ENCODE measurements at places on chromosomes 4 and X.

- DNase-seq, result no peak
Observed at GRCh38 chr4:131721883-131722282, 1427.2 kb upstream of the PCDH10 start.

GRCh38 chrX:43976205-43976604 is 3.0 kb upstream of the NDP start:
- no peak for DNase-seq

DNA sequence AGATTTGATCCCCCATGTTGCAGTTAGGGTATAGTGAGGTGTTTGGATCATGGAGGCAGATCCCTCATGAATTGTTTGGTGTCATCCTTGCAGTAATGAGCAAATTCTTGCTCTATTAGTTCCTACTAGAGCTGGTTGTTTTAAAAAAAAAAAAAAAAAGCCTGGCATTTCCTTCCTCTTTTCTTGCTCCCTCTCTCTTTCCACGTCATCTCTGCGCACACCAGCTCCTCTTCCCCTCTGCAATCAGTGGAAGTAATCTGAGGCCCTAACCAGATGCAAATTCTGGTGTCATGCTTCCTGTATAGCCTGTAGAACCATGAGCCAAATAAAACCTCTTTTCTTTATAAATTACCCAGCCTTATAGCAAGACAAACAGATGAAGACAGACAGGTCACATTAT is 24.5 kb downstream of the WDR17 start:
- peak; percentile 3 for DNase-seq

- no peak for DNase-seq
Observed at GRCh38 chrX:139734996-139735395, 27.0 kb upstream of the MCF2 start.

DNA sequence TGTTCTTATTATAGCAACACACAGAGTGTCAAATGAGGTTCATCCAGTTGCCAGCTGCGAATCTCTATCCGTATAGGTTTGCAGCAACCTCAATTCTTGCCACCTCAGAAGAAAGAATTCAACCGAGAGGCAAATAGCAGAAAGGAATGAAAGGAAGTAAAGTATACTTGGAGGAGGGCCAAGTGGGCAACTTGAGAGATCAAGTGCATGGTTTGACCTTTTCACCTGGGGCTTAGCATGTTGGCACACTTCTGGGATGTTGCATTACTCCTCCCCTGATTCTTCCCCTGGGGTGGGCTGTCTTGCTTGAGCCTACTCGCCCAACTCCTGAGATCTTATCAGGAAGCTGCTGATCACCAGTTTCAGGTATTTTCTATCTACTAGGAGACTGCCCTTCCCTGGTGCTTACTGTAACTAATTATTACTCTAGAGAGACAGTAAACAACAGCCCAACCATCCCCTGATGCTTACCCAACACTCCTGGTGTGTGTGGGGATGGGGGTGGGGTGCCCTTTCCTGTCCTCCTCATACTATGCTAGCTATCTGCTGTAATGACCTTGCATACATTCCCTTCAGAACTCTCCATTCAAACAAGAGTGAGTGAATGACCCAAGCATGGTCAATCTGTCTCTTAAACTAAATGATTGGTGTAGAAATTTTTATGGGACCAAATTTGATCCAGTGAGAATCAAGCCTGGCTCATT is 7.3 kb upstream of the TMEM33 start:
- DNase-seq, result no peak

DNA sequence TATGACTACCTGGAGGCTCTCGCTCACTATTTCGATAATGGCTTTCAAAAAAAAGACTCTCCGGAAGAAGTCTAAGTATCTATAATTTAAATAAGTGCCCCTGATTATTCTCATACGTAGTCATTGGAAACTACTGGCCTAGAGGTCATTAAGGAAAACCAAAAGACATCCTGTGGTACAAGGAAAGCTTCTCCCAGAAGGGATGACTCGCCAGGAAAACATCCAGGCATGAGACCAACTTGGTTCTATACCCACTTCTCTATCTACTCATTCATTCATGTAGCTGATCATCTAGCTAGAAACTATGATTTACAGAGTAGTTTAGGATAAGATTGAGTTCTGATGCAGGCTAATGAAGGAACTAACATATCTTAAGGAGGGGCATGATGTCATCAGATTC is 37.7 kb downstream of the SOX3 start:
- no peak for DNase-seq

DNA sequence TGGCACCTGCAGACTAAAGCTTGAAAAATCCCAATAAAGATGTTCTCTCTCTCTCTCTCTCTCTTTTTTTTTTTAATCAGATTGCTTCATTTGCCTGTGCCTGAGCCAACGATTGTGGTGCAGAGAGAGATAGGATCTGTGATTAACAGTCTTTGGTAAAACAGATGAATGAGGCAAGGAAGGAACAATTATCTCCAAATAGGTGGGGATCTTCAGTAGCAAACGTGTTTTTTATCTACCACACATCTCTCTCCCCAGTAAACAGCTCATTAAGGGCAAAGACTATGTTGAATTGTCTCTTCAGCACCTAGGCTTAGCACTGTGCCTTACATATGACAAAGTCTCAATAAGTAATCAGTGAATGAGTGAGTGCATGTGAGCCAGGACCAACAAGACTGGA is 96.3 kb downstream of the SMIM20 start:
- DNase-seq, result no peak

GRCh38 chr4:143156853-143157252 is 27.9 kb upstream of the USP38 start:
- no peak for DNase-seq

DNA sequence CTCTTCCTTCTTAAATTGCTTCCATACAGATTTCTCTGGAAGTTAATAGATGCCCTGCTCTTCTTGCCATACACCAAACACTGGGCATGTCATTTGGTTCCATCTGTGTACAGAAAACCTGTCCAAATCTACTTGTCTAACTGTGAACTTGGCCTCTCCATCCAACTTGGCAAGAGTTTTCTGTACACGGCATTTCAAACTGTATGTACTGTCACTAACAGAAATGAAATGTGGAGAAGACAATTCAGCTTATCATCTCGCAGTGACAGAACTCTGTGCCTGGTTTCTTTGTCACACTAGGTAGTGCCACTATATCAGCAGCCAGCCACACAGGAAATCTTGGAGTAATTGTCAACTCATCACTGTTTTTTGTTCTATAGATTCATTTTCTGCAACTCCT is 58.2 kb downstream of the CXXC4 start:
- no peak for DNase-seq

- DNase-seq, result no peak
Observed at GRCh38 chr4:77418333-77418732, 187.3 kb upstream of the CXCL13 start.

GRCh38 chr4:87601361-87601760 is 7.0 kb upstream of the DSPP start:
- no peak for DNase-seq

GRCh38 chrX:63930140-63930539 is 145.1 kb upstream of the ARHGEF9 start:
- no peak for DNase-seq

DNA sequence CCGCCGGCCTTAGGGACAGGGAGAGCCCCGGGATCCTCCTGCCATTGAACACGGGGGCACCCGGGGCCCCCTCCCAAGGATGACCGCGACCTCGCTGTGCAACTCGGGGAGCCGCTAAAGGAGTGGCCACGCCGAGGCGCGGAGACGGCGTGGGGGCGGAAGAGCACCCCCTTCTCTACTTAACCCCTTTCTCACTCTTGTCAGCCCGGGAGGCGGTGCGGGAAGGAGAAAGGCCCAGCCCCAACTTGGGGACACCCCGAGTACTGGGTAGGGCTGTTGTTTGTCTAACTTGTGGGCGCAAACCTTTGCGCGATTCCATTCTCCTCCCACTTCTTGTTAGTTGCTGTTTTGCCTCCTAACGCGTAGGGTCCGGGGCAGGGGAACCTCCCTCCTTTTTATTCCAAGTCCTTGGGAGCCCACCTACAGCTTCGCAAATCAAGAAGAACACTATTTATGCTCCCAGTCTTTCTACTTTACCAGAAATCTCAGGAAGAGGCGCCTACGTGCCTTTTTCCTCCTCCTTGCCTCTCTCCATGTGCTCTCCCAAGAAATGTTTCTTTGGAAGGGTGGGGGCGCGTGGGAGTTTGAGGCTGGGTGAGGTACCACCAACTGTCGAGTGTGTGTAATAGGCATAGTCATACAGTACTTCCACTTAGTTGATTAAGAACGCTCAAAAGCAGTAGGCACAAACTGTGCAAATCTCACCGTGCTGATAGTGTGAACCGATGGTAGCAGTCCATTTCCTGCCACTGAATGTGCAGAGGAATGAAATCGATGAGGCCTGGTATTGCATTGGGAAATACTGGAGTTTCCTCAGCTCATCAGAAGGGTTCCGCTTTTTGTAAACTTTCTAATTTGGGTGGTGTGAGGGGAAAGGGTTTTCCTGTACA is 813 bp downstream of the DIAPH2 start:
- DNase-seq, result peak; percentile 8

GRCh38 chrX:2325076-2325784 is 175.5 kb downstream of the DHRSX start:
- peak; percentile 75 for DNase-seq

DNA sequence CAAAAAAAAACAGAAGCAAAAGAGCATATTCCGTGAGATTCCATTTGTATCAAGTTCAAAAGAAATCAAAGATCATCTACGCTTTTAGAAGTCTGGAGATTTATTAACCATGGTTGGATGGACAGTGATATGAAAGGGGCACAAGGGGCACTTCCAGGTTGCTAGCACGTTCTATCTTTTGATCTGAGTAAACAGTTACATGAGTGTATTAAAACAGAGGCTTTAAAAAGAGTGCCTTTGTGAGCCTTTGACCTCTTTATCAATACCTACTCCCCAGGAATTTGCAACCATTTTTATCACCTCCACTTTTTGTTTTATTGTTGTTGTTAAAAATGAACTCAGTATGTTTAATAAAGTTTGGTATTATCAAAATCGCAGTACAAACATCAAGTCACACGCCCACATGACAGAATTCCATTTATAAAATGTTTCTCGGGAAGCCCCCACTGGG is 72.4 kb upstream of the UCP1 start:
- DNase-seq, result no peak

- no peak for DNase-seq
Observed at GRCh38 chrX:34866646-34867045, 76.0 kb upstream of the FAM47B start.

DNA sequence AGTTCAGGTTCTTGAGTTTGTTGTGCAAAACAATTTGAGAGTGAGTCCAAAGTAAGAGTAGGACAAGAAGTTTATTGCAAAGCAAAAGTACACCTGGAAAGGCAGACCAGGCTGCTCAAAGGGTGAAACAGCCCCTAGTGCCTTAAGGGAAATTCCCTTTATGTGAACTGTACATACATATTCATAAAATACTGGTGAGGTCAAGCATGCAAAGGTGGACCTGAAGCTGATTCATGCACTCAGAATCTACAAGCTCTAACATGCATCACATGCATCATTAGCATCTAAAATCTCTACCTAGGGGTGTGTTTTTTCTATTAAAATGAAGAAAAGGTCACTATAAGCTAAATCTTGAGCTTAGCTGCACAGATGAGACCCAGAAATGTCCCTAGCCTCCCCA is 266.9 kb downstream of the SPATA18 start:
- DNase-seq, result no peak

DNA sequence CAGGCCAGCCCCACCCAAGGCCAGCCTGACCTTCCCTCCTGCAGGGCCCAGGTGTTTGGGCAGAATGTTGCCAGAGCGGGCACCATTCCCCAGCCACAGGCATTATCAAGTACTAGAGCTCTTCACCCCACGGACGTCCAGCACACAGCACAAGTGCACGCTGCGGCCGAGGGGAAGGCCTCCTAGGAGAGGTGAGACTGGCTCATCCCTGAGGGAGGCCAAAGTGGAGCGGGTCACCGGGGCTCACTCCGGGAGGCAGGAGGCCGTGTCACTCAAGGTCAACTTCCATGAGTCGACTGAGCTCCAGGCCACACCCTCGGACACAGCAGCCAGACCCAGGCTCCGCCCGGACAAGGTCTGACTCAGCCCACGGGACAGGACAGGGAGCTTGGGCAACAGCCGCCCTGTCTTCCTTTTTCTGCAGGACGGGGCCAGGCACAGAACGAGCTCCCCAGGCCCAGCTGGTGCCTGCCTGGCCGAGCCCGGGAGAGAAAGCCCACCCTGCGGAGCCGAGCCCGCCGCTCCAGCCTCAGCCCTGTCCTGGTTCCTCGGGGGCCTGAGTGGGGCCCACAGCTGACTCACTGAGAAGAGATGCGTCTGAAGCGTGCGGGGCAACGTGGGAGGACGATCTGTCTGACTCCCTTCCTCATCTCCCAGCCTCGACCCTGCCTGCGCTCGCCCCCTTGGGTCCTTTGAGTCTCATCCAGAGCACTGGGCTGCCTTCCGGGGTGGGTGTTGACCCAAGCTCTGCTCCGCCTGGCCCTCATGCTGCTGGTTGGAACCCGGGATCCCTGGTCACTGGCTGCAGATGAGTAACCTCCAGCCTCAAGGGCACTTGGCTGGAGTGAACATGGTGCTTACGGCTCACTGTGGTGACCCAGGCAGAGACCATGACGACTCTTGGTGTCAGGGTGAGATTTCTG is 1.6 kb downstream of the SLC49A3 start:
- DNase-seq, result no peak

DNA sequence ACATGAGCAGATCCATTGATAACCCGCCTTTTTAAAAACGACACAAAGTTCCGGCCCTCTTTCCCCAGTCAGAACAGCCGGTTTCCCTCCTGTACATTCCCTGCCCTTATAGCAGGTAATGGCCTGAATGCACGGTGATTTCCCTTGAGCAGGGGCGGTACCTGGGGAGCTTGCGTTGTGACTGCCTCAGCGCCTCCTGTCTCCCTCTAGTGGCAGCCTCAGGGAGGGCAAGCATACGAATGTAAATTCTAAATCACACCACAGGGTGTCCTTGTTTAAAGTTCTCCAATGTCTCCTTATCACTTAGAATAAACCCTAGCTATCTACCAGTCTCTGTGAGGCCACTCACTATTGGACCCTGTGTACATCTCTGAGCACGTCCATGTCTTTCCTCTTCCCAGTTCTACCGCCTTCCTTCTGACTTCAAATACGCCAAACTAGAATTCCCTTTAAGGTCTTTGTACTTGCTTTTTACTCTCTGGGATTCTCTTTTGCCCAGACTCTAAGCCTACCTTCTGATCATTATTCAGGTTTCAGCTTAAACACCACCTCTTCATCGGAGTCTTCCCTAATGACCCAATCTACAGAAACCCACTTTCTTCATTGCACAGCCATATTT is 18.4 kb upstream of the LDB2 start:
- peak; percentile 49 for DNase-seq

- no peak for DNase-seq
Observed at GRCh38 chr4:5967783-5968182, 50.4 kb downstream of the C4orf50 start.

GRCh38 chr4:112515198-112516065 is 548 bp downstream of the NEUROG2 start:
- DNase-seq, result no peak

- DNase-seq, result no peak
Observed at GRCh38 chr4:7013175-7013574, 30.0 kb upstream of the TADA2B start.

GRCh38 chr4:11480683-11481082 is 52.0 kb upstream of the HS3ST1 start:
- no peak for DNase-seq

- DNase-seq, result no peak
Observed at GRCh38 chr4:128766781-128767180, 42.7 kb upstream of the JADE1 start.

All from stimulated activated naive B cell treated with anti-CD40 and anti-IgM and Interleukin-4, amounts not matched to agents 10 μg/mL and 1 μg/mL and 100 μg/mL, for 72 hours (primary cell).